Breast epithelium (tissue), 4 donors: ENCODE measurements at places on chromosomes 12 and 14. TPM values are rescaled to one million over a fixed set of nuclear protein-coding genes. Genes with fewer than 3 reads are reported as not detected.
A peak's percentile ranks its signal among the peaks of the same experiment; 100 is the strongest.

DNA sequence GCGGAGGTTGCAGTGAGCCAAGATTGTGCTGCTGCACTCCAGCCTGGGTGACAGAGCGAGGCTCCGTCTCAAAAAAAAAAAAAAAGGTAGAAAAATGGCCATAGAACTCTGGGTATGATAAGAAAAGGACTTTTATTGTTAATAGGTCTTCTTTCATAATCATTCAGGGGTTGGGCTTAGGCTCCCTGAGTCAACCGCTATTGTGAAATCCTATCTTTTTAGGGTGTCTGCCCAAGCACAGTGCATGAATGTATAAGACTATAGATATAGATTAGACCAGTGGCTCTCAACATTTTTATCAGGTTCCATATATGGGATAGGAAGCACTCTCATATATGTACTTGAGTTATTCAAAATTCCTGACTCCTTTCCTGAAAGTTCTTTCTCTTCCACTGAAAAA, 48.7 kb upstream of the USP15 start:
- no peaks in the 10 kb centered on the region for H3K27me3 ChIP-seq
- H3K4me1 ChIP-seq = no peaks in the 10 kb centered on the region
- no peak for DNase-seq
- H3K4me3 ChIP-seq = no peak overlapping the region

GRCh38 chr14:59268011-59268410, 79.5 kb downstream of the DAAM1 start:
- DNase-seq = no peak
- no peak overlapping the region for H3K4me3 ChIP-seq
- H3K27me3 ChIP-seq = no peaks in the 10 kb centered on the region
- no peaks in the 10 kb centered on the region for H3K36me3 ChIP-seq
- H3K27ac ChIP-seq = no peak overlapping the region

GRCh38 chr14:102215071-102215470, 75.4 kb downstream of the WDR20 start:
- no peak for DNase-seq
- H3K27ac ChIP-seq = no peak overlapping the region
- no peaks in the 10 kb centered on the region for H3K36me3 ChIP-seq

DNA sequence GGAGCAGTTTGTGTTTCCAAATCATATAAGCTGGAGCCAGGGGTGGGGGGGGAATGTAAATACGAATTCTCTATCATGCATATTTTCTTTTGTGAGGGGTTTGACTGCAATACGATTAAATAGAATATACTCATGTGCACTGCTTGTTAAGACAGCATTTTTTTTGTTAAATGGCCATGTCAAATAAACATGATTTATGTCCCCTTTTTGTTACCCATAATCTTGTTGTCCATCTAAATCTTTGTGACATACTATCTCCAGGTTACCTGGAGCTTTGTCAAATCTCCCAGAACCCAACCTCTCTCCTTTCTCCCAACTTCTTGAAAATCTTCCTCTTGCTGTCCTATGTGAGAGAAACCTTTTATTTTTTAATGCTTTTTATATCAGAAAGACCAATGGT, 233.1 kb downstream of the SLC25A21 start:
- no peaks in the 10 kb centered on the region for H3K36me3 ChIP-seq
- DNase-seq = no peak
- H3K27me3 ChIP-seq = no peaks in the 10 kb centered on the region
- H3K4me1 ChIP-seq = no peaks in the 10 kb centered on the region
- H3K4me3 ChIP-seq = no peak overlapping the region

GRCh38 chr14:40623643-40624042, 983.0 kb upstream of the LRFN5 start:
- H3K4me1 ChIP-seq = no peaks in the 10 kb centered on the region
- no peaks in the 10 kb centered on the region for H3K36me3 ChIP-seq
- DNase-seq = no peak
- H3K27me3 ChIP-seq = no peaks in the 10 kb centered on the region
- no peak overlapping the region for H3K4me3 ChIP-seq
- H3K27ac ChIP-seq = no peak overlapping the region

- no peaks in the 10 kb centered on the region for H3K36me3 ChIP-seq
- H3K4me1 ChIP-seq = no peaks in the 10 kb centered on the region
- peak overlapping the region; percentile 15 for H3K4me3 ChIP-seq
These were observed 102.3 kb upstream of the DIO3 start for GRCh38 chr14:101458741-101459550.

- H3K4me1 ChIP-seq = no peaks in the 10 kb centered on the region
- no peak overlapping the region for H3K4me3 ChIP-seq
- H3K36me3 ChIP-seq = no peaks in the 10 kb centered on the region
- H3K27me3 ChIP-seq = no peaks in the 10 kb centered on the region
- no peak overlapping the region for H3K27ac ChIP-seq
These were observed 41.9 kb downstream of the STX2 start for GRCh38 chr12:130796985-130797686.

- peak overlapping the region; percentile 95 for H3K4me3 ChIP-seq
- no peak for DNase-seq
- H3K4me1 ChIP-seq = no peaks in the 10 kb centered on the region
- no peaks in the 10 kb centered on the region for H3K36me3 ChIP-seq
- no peaks in the 10 kb centered on the region for H3K27me3 ChIP-seq
These were observed 938 bp upstream of the MAX start for GRCh38 chr14:65103150-65103760.

DNA sequence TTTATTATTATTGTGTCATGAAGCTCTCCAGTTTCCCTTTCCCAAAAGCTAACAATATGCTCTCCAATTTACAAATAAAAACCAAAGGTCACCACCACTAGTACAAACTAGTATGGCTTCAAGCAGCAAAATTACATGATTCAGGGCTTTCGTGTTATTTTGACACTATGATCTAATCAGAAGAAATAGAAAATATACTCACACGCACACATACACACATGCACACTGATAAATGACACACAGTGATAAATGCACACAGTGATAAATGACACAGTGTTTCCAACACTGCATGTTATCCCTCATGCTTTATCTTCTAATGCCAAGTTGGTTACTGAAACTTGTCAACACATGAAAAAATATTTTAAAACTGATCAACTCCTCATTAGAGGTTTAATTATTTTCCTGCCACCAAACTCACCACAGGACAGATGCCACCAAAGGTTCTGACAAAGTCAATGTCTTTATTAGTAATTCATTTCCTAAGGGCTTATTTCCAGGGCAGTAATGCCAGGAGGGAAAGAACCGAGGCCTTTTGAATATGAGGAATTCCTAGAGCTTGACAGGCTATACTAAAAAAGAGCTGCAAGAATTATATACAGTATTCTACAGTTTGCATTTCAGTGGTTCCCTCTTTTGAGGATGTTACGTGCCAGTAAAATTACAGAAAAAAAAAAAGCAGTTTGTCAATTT, 82.4 kb downstream of the PPP2R5E start:
- H3K4me1 ChIP-seq = no peaks in the 10 kb centered on the region
- H3K27ac ChIP-seq = no peak overlapping the region
- no peaks in the 10 kb centered on the region for H3K27me3 ChIP-seq
- no peaks in the 10 kb centered on the region for H3K36me3 ChIP-seq
- no peak overlapping the region for H3K4me3 ChIP-seq

DNA sequence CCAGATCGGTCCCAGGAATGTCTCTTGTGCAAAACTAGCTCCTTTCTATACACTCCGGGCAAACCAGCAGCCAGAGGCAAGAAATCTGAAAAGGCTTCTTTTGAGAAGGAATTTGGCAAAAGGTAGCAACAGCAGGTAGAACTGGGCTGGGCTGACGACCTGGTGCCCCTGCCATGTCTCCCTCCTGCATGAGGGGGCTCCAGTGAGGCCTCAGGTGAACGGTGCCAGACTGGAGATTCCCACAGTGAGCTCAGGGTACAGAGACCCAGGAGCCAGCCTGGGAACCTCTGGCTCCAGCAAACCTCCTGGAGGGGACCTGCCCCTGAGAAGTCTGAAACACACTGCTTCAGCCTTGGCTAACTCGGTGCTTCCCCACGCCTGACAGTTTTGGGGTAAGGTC, 10.8 kb downstream of the ITPK1 start:
- H3K4me3 ChIP-seq = no peak overlapping the region
- H3K36me3 ChIP-seq = no peaks in the 10 kb centered on the region
- DNase-seq = no peak
- peak overlapping the region; percentile 55 for H3K27ac ChIP-seq

DNA sequence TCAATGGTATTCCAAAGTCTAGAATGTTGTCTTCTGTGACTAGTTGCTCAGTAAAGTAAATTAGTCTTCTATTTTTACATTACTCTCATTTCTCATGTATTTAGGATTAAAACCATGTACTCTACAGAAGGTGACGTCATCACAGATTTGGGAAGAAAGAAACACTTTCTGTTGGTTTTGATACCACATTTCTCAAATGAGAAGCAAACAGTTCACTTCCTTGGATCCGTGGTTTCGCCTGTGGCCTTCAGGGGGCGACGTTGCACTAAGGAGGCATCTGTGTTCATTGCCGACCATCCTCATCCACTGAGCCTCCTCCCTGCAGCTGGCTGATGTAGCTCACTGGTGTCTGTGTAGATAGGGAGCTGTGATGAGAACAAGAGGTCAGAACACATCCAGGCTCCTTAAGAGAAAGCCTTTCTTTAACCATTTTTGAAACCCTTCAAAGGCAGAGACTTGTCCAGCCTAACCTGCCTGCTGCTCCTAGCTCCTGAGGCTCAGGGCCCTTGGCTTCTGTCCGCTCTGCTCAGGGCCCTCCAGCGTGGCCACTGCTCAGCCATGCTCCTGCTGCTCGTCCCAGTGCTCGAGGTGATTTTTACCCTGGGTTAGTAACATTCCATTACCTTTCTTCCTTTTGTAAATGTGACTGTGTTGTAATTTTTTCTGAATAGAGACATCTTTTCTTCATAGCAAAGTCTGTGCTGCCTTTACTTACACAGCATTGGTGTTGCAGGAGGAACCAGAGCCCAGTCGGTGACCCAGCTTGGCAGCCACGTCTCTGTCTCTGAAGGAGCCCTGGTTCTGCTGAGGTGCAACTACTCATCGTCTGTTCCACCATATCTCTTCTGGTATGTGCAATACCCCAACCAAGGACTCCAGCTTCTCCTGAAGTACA, 220.6 kb upstream of the OR4E1 start:
- H3K27me3 ChIP-seq = no peaks in the 10 kb centered on the region
- H3K4me1 ChIP-seq = no peaks in the 10 kb centered on the region
- DNase-seq = peak; percentile 53
- no peaks in the 10 kb centered on the region for H3K36me3 ChIP-seq
- no peak overlapping the region for H3K4me3 ChIP-seq

DNA sequence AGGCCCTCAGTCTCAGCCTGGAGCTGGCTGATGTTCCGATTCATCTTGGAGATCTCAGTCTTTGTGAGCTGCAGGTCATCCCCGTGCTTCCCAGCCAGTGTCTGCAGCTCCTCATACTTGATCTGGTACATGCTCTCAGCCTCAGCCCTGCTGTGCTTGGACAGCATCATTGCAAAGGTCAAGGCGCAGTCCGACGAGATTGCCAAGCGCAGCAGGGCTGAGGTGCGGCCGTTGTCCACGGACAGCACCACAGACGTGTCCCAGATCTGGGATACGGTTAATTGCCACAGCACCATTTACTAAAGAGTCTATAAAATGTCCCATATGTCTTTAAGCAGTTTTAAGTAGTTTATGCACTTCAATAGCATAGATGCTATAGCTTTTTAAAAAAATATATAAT, 965.7 kb downstream of the FSCB start:
- H3K27me3 ChIP-seq = no peaks in the 10 kb centered on the region
- no peak for DNase-seq
- no peak overlapping the region for H3K27ac ChIP-seq
- H3K36me3 ChIP-seq = no peaks in the 10 kb centered on the region

DNA sequence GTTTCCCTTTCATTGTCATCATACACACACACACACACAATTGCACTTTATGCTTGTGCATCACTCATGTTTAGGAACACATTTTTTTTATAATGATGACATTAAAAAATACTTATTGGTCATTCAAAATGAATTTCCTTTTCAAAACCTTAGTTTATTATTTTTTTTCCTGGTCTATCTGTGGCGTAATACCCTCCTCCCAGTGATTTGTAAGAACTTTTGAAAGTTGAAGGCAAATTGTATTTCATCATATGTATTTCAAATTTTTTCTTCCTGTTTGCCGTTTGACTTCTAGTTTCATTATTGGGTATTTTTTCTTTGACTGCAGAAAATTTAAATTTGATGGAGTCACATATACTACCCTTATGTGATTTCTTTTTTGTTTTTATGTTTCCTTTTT, 2.5 kb upstream of the LRRK2 start:
- H3K4me3 ChIP-seq = no peak overlapping the region
- no peak overlapping the region for H3K27ac ChIP-seq
- no peaks in the 10 kb centered on the region for H3K4me1 ChIP-seq
- DNase-seq = no peak
- no peaks in the 10 kb centered on the region for H3K36me3 ChIP-seq

GRCh38 chr12:26428420-26428819, 233.0 kb downstream of the SSPN start:
- no peaks in the 10 kb centered on the region for H3K36me3 ChIP-seq
- no peak overlapping the region for H3K27ac ChIP-seq
- H3K27me3 ChIP-seq = no peaks in the 10 kb centered on the region
- H3K4me1 ChIP-seq = no peaks in the 10 kb centered on the region
- DNase-seq = no peak

- H3K27ac ChIP-seq = no peak overlapping the region
- H3K4me3 ChIP-seq = no peak overlapping the region
- H3K36me3 ChIP-seq = no peaks in the 10 kb centered on the region
- no peak for DNase-seq
- H3K27me3 ChIP-seq = no peaks in the 10 kb centered on the region
These were observed 128.1 kb downstream of the PPM1H start for GRCh38 chr12:62806893-62807292.

- H3K27ac ChIP-seq = peak overlapping the region; percentile 98
- no peaks in the 10 kb centered on the region for H3K36me3 ChIP-seq
- H3K27me3 ChIP-seq = no peaks in the 10 kb centered on the region
- H3K4me1 ChIP-seq = peaks cover 5% of the 10 kb centered on the region
These were observed 888 bp upstream of the EEA1 start for GRCh38 chr12:92929983-92930382.

DNA sequence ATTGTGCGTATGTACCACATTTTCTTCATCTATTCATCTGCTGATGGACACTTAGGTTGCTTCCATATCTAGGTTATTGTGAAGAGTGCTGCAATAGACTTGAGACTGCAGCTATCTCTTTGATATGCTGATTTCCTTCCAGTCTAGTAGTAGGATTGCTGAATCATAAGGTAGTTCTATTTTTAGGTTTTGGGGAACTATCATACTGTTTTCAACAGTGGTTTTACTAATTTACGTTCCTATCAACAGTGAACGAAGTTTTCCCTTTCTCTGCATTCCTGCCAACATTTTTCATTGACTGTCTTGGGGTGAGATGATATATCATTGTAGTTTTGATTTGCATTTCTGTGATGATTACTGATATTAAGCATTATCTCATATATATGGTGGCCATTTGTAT, 482.2 kb downstream of the SLC16A7 start:
- H3K4me1 ChIP-seq = no peaks in the 10 kb centered on the region
- H3K27me3 ChIP-seq = no peaks in the 10 kb centered on the region
- no peak overlapping the region for H3K27ac ChIP-seq
- no peak for DNase-seq
- no peak overlapping the region for H3K4me3 ChIP-seq

- no peak overlapping the region for H3K4me3 ChIP-seq
- no peak for DNase-seq
- H3K27ac ChIP-seq = no peak overlapping the region
- H3K36me3 ChIP-seq = no peaks in the 10 kb centered on the region
These were observed 114.0 kb downstream of the DICER1 start for GRCh38 chr14:95043314-95043713.

Gene SDR9C7
- not detected for total RNA-seq

Gene NR1H4
- total RNA-seq = not detected

Gene OVCH1
- 0.33 TPM for total RNA-seq

Gene KRT71
- not detected for total RNA-seq

Gene POMT2
- 30.3 TPM for total RNA-seq

Gene INHBC
- not detected for total RNA-seq

Gene DEGS2
- total RNA-seq = 12.0 TPM

Gene JAG2
- total RNA-seq = 15.4 TPM

Gene SPTB
- 2.1 TPM for total RNA-seq

Gene RPGRIP1
- total RNA-seq = 0.48 TPM

Gene RFLNA
- total RNA-seq = not detected
